BE2C (cell line): ENCODE measurements at places on chromosomes 12 and 14.
A peak's percentile ranks its signal among the peaks of the same experiment; 100 is the strongest.

- no peak for DNase-seq
Measured at GRCh38 chr12:10283027-10283426, 24.6 kb upstream of the KLRD1 start.

GRCh38 chr14:27056586-27056985 lies 458.8 kb upstream of the NOVA1 start:
- no peak for DNase-seq

DNA sequence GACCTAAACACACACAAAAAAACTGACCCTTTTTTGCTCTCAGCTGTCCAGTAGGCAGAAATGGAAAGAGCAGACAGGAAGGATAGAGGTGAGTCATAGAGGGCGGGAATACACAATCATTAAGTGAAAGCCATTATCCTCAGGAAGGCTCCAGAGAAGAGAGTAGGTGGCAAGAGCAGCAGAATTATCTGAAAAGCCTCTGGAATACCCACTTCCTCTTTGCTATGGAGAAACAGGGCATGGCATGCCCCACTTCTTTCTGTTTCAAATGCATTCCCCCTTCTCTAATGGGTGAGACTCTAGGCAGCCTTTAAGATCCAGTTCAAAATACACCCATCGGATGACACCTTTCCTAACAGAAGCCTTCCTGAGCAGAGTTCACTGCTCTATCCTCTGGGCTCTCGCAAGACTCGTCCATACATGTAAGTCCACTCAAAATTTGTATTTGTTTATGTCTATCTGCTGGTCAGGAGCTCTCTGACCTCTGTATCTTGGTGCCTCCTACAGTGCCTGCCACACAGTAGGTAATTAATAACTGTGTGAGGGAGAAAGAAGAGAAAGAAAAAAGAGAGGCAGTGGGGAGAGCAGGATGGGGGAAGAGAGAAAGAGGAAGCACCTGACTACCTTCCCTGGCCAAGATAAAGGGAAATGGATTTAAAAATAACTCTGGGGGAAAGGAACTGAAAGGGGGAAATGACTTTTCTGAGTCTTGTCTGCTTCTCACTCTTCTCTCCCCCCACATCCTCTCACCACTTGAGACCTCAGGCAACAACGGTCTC lies 8.5 kb downstream of the KLHL33 start:
- DNase-seq, result no peak

DNA sequence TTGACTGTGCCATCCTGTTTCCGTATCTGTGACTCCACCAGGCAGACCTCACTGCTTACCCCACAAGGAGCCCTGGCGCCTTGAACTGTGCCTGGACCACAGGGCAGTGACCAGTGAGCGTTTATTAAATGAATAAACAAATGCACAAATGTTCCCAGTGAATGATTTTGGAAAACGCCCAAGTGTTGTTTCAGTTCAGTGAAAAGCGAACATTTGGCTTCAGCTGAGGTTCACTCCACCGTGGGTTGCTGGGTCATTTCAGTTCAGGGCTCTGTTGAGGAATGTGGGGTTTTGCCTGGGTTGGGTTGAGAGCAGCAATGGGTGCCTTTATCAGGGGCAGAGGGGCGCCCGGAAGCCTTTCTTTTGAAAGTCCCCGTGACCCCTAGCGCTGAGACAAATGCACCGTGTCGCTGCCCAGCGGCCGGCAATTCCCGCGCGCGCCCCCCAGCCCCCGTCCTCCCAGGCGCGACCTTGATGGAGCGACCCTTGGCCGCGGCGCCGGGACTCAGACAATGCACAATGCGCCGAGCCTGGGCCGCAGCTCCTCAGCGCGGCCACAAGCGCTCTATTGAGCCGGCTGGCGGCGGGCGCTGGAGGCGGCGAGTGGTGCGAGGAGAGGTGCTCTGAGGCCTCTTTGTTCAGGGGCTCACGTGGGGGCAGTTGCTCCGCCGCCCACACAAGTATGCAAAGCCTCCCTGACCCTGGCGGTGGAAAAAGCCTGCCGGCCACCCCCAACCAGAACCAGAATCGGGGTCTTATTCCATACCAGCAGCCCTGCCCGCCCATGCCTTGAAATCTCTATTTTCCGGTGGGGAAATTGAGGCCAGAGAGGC lies 40.5 kb upstream of the CLMN start:
- DNase-seq, result no peak

GRCh38 chr14:50542941-50543418 lies 10.6 kb upstream of the MAP4K5 start:
- DNase-seq, result peak; percentile 50

DNA sequence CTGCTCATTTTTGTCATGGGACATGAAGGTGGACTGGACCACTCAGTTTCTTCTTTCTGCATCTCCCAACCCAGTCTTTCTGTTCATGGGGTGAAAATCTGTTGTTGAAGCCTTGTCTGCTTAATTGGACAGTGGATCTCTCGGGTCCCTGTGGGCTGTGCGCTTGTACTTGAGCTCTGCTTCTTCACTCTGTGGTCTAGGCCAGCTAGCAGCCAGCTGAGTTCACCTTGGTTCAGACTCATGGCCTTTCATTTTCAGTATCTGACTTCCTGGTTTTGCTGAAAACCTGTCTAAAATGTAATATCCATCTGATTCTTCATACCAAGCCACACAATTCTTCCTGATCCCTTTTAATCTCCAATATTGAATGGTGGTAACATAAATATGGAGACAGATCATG lies 117.2 kb downstream of the LRRK2 start:
- DNase-seq, result no peak

- no peak for DNase-seq
Measured at GRCh38 chr14:52279408-52279807, 11.9 kb downstream of the PTGDR start.

GRCh38 chr12:118034429-118035189 lies 18.1 kb downstream of the RFC5 start:
- DNase-seq, result peak; percentile 36

DNA sequence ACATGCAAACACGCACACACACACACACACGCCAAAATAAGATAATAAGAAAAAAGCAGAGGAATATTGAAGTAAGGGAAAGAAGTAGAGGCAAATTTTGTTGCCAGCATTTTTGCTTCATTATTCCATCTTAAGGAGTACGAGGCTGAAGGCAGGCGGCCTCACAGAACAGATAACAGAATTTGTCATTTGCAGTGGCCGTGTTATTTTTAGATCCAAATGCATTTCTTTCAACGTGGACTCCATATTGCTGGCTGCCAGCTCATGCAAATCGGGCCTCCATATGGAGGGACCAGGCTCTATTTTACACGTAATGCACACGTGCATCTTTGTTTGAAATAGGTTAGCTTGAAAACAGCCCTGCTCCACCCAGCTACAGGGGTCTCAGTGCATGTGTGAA lies 172.9 kb downstream of the RBM19 start:
- DNase-seq, result no peak

- DNase-seq, result no peak
Measured at GRCh38 chr14:73787486-73788316, 63.9 kb upstream of the PTGR2 start.

DNA sequence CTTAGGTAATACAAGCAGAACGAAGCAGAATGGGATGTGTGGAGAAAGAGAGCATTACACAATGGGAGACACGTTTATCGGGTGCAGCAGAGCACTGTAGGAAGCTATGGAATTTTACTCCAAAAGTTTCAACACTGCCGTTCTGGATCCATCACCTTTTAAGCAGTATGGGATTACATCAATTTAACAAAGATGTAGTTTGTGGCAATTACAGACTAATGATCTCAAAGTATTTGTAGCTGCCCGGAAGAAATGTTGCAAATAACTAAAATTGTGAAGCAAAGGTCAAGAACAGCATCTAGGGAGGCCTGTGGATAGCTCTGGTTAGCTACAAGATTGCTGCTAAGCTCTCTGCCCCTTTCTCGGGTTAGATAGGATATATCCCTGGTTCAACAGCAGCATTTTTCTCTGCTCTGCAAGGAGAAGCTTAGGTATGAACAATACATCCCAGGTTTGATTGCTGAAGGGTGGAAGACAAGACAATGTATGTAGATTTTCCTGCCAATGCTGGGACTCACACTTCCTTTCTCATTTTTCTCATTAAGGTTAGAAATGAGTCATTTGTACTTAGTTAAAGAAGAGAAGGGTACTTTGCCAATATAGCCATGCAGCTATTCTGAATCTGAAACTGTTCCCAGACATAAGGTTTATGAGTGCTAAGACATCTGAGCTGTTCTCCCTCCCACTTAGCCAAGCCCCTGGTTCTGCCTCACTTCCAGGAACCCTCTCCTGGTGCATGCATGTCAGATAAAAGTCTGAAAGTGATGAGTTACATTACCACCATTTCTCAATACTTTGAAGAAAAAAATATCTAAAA lies 75.0 kb upstream of the HIF1A start:
- no peak for DNase-seq

- DNase-seq, result no peak
Measured at GRCh38 chr14:97458661-97459579, 661.7 kb downstream of the VRK1 start.

GRCh38 chr12:131631230-131631629 lies 79.7 kb upstream of the SFSWAP start:
- no peak for DNase-seq

DNA sequence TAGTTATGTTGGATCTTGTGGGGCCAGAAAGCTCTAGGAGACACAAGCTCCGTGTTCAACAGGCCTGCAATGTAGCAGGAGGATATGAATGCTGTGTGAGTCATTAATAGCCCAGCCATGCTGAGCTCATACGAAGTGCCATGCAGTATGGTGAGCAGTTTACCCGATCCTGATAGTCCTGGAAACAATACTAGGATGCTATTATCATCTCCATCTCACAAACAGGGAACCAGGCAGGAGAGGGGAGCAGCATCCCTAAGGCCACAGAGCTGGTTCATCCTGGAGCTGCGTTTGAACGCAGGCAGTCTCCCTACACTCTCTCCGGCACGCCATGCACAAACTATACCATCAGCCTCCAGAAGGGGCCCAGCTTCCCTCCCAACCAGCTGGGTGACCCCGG lies 20.5 kb downstream of the TTC7B start:
- peak; percentile 62 for DNase-seq

DNA sequence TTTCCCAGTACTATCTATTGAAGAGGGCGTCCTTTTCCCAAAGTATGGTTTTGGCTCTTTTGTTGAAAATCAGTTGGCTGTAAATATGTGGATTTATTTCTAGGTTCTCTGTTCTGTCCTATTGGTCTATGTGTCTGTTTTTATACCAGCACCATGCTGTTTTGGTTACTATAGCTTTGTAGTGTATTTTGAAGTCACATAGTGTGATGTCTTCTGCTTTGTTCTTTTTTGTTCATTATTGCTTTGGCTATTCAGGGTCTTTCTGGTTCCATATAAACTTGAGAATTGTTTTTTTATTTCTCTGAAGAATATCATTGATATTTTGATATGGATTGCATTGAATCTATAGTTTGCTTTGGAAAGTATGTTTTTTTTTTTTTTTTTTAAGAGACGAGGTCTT lies 67.4 kb downstream of the ERC1 start:
- DNase-seq, result no peak

DNA sequence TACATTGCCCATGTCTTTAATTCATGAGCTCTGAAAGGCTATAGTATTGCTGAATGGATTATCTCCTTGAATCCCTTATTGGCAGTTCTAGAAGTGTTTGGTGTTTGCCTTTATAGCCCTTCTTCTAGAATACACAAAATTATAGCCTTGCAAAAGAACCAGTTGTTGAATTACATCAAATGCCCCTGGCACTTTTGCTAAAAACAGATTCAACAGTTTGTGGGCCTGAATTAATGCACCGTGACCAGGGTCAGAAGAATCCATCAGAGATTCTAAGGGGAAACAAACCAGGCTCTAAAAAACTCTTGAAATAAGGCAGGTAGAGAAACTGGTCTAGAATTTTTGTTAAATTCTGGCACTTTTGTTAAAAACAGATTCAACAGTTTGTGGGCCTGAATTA lies 197.8 kb downstream of the SOX5 start:
- DNase-seq, result no peak

- DNase-seq, result no peak
Measured at GRCh38 chr14:25349269-25349668, 299.3 kb upstream of the STXBP6 start.

DNA sequence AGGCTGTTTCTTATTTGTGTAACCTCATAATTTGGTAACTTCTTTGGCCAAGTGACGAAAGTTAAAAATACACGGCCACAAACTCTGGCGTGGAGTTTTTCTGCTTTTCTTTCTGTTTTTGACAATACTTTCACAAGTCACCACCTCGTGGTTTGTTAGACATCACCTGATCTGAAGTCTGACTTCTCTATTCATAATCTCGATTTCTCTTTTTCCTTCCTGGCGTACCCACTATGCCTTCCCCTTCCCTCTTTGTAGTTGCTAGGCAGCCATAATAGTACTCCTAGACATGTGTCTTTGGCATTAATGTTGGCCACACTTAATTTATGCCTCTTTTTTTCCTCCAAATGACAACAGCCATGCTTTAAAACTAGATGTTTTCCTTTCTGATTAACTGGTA lies 97.6 kb downstream of the POLR3B start:
- DNase-seq, result no peak
